ENCODE measurements at places on chromosomes 16 and 17.

GRCh38 chr17:173166-173911, 8.1 kb downstream of the DOC2B start:
- DNase-seq = no peak

- peak; percentile 52 for DNase-seq
Measured at GRCh38 chr17:72336026-72336803, 215.4 kb downstream of the SOX9 start.

DNA sequence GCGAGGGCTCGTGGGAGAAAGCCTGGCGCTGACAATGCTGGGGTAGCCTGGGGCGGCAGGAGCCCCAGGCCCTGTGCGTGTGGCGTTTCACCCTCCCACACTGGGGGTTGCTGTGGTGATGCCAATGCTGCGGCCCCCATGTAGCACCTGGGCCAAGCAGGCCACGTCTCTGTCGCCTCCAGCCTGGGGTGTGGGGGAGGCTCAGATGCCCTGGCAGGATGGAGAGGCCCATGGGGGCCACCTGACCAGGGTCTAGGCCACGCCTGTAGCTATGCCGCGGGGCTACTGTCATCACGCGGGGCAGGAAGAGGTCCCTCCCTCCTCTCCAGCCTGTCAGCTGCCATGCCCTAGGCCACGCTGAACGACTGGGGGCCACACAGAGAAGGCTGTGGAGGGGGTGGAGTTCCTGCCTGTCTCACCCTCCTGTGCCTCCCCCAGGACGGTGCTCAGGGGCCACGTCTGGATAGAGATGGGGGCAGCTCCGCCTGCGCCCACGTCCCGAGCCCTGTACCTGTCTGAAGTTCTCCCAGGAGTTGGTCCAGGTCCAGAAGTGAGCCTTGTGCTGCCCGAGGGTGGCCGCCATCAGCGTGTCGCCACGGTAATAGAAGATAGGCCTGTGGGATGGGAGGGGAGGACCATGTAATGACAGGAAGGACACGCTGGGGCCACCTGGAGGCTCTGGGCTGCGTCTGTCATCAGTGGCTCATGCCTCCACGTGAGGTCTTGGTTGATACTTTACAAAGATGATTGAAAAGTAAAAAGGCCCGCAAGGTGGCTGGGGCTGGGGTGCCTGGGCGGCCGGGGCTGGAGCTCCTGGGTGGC, 12.7 kb upstream of the APRT start:
- DNase-seq = no peak

DNA sequence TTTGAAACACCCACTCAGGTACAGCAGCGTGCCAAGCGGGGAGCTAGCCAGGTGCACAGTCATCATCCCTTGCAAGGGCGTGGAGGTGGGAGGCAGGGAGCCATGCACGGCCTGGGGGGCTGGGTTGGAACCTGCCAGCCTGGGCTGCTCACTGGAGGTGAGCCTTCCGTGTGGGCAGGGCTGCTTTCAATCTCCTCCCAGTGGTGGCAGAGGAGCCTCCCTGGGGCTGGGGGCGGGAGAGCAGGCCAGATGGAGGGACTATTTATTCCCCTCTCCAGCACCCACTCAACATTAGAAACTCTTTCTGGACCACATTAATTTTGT, 90.3 kb downstream of the KATNIP start:
- DNase-seq = no peak

DNA sequence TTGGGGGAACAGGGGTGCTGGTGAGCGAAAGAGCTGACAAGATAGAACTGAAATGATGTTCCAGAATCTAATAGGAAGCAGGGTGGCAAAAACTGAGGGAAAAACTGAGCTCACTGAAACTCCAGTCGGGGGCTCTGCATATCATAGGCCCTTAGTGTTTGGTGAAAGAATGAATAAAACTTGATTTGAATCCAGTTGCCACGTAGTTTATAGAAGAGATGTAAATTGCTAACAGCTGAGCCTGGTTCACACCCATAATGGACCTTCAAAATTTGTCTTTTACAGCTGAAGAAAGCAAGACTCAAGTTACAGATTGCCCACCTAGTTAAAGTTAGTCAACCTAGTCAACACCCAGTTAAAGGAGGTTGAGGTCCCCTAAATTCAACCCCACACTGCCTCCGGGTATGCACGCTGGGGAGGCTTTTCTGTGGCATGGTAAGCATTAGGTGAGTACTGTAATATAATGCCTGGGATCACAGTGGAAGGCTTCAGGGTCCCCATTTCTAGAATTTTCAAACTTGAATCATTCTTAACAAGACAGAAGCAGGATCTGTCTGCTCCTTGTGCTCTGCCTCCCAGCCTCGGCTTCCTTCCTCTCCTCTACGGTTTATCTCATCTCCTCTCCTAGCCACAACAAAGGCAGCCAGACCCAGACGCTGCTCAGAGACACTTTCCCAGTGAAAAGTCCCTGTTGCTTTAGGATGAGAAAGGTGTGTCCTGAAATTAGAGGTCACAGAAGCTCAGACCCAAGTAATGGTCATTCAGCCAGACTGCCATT, 26.9 kb upstream of the SUPT4H1 start:
- no peak for DNase-seq
